ENCODE measurements at places on chromosomes 3 and 15.

- no peaks in the 10 kb centered on the region for H3K27me3 ChIP-seq
- no peak overlapping the region for H3K27ac ChIP-seq
- H3K36me3 ChIP-seq: no peaks in the 10 kb centered on the region
- no peak overlapping the region for H3K4me3 ChIP-seq
- no peaks in the 10 kb centered on the region for H3K4me1 ChIP-seq
These were observed 19.7 kb downstream of the ACAA1 start for GRCh38 chr3:38117163-38117716.

DNA sequence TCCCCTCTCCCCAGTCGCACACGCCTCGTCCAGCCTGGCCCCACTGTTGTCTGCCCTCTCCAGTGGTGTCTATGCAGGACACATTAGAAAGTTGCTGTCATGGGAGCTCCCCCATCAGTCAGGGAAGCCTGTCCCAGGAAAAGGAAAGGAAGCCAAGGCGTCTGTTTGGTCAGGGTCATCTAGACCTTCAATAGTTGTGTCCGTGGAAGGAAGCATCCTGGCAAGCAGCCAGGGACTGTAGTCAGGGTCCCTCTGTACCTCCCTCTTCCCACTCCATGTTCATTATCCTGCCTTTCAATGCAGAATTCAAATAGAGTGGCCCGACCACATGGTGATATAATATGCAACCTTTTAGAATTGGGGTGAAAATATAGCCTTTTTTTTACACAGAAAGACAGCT, 60.7 kb upstream of the RAB6B start:
- H3K4me1 ChIP-seq: no peaks in the 10 kb centered on the region
- no peak for DNase-seq
- no peaks in the 10 kb centered on the region for H3K36me3 ChIP-seq

DNA sequence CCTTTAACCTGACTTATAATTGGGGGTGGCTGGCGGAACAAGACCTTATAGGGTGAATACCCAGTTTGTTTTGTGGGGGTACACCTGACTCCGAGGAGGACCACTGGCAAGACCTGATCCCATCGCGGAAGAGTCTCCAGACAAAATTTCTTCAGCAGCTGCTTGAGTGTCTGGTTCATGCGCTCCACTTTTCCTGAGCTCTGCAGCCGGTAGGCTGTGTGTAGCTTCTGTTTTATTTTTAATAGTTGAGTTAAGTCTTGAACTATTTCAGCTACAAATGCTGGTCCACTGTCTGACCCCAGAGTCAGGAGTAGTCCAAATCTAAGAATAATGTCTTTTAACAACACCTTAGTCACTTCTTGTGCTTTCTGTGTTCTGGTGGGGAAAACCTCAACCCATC, 21.2 kb upstream of the NOX5 start:
- no peak for DNase-seq
- no peak overlapping the region for H3K27ac ChIP-seq
- H3K4me1 ChIP-seq: no peaks in the 10 kb centered on the region
- H3K27me3 ChIP-seq: no peaks in the 10 kb centered on the region

GRCh38 chr15:61057376-61057775, 171.7 kb downstream of the RORA start:
- H3K36me3 ChIP-seq: no peaks in the 10 kb centered on the region
- DNase-seq: no peak
- no peak overlapping the region for H3K4me3 ChIP-seq
- no peak overlapping the region for H3K27ac ChIP-seq
- H3K4me1 ChIP-seq: no peaks in the 10 kb centered on the region

DNA sequence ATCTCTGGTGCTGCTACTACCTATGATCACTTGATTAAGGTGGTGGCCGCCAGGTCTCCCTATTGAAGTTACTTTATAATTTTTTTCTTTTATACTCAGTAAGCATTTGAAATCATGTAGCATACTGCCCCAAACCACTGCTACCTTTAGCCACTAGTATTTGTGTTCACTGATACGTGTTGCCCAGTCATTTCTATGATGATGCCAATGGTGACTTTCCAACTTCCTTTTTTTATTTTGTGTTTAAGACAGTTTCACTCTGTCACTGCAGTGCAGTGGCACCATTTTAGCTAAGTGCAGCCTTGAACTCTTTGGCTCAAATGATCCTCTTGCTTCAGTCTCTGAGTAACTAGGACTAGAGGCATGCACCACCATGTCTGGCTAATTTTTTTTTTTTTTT, 598.2 kb downstream of the NAALADL2 start:
- no peaks in the 10 kb centered on the region for H3K27me3 ChIP-seq
- no peak overlapping the region for H3K27ac ChIP-seq
- no peaks in the 10 kb centered on the region for H3K36me3 ChIP-seq
- H3K4me3 ChIP-seq: no peak overlapping the region
- H3K4me1 ChIP-seq: no peaks in the 10 kb centered on the region
